ENCODE measurements at places on chromosomes 11 and 22. TPM values are rescaled to one million over a fixed set of nuclear protein-coding genes. Genes with fewer than 3 reads are reported as not detected.
A peak's percentile ranks its signal among the peaks of the same experiment; 100 is the strongest.

IL17REL gene
- total RNA-seq, result not detected

DNA sequence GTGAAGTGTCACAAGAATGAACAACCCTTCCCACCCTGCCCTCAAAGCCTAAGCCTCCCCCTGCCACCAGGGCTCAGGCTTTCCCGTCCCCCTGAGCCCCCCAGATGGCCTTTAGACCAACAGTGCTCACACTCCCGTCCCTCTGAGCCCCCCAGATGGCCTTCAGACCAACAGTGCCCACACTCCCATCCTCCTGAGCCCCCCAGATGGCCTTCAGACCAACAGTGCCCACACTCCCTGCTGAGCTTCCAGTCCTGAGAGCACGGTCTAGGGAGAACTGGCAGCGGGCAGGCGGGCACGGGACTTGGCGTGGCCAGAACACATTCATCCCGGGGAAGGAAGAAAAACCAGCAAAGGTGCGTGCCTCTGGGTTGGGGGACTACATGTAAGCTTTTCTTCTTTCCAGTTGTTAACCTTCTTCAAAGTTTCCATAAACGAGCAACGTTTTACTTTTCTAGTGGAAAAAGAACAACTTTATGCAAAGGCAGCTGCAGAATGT lies 2.5 kb downstream of the MRGPRG start:
- peaks cover 11% of the 10 kb centered on the region for H3K4me1 ChIP-seq
- no peak for DNase-seq
- H3K36me3 ChIP-seq, result no peaks in the 10 kb centered on the region
- H3K27ac ChIP-seq, result no peak overlapping the region
- no peak overlapping the region for H3K4me3 ChIP-seq
- H3K27me3 ChIP-seq, result no peaks in the 10 kb centered on the region

GRCh38 chr11:102599642-102600261 lies 25.4 kb downstream of the MMP20 start:
- DNase-seq, result peak; percentile 97
- H3K36me3 ChIP-seq, result peaks cover 12% of the 10 kb centered on the region
- H3K4me3 ChIP-seq, result peak overlapping the region; percentile 16

PHF5A gene
- total RNA-seq, result 86.0 TPM

GRCh38 chr11:110522471-110522870 lies 92.7 kb downstream of the FDX1 start:
- no peak overlapping the region for H3K4me3 ChIP-seq
- no peaks in the 10 kb centered on the region for H3K36me3 ChIP-seq
- H3K27me3 ChIP-seq, result no peaks in the 10 kb centered on the region
- no peak for DNase-seq
- H3K27ac ChIP-seq, result no peak overlapping the region
- H3K4me1 ChIP-seq, result no peaks in the 10 kb centered on the region

DNA sequence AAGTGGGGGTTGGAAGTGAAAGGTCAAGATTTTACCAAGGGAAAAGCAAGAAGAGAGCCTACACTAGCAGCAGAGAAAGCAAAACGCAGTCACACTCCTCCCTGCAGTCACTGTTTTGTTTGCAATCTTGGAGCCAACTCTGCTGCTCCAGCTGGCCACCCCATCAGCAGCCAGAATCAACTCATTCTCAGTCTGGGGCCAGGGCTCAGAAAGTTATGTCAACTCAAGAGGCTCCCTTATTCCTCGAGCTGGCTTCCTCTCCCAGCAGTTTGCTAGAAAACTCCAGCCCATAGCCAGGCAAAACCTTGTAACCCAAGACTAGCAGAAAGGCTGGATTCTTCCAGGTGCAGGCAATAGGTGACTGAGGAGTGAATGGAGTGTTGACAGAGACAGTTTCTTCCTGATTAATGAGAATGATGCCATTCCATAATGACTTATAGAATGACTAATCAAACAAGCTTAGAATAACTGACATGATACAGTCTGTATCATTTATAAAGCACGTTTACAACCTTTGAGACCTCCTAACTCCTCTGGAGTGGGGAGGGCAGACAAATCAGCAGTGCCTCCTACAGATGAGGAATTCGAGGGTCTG lies 53.4 kb downstream of the P4HA3 start:
- H3K36me3 ChIP-seq, result peaks cover 13% of the 10 kb centered on the region
- no peak overlapping the region for H3K4me3 ChIP-seq
- H3K27me3 ChIP-seq, result no peaks in the 10 kb centered on the region
- no peaks in the 10 kb centered on the region for H3K4me1 ChIP-seq

NAALADL1 gene
- not detected for total RNA-seq

- no peak overlapping the region for H3K27ac ChIP-seq
- no peak for DNase-seq
- no peaks in the 10 kb centered on the region for H3K27me3 ChIP-seq
- no peaks in the 10 kb centered on the region for H3K36me3 ChIP-seq
- no peak overlapping the region for H3K4me3 ChIP-seq
Measured at GRCh38 chr11:46445920-46446771, 54.6 kb upstream of the CHRM4 start.

GLYATL2 gene
- not detected for total RNA-seq

APOA4 gene
- not detected for total RNA-seq

GTSE1 gene
- 46.1 TPM for total RNA-seq

GRCh38 chr11:89184021-89184420 lies 6.3 kb downstream of the TYR start:
- H3K4me3 ChIP-seq, result no peak overlapping the region
- no peak for DNase-seq
- H3K36me3 ChIP-seq, result no peaks in the 10 kb centered on the region
- no peaks in the 10 kb centered on the region for H3K4me1 ChIP-seq
- no peak overlapping the region for H3K27ac ChIP-seq
- no peaks in the 10 kb centered on the region for H3K27me3 ChIP-seq

CCDC117 gene
- total RNA-seq, result 22.1 TPM

GRCh38 chr11:19646921-19647320 lies 65.7 kb upstream of the NAV2 start:
- no peak for DNase-seq
- H3K27me3 ChIP-seq, result no peaks in the 10 kb centered on the region
- H3K27ac ChIP-seq, result no peak overlapping the region
- H3K4me1 ChIP-seq, result peaks cover 3% of the 10 kb centered on the region
- H3K36me3 ChIP-seq, result no peaks in the 10 kb centered on the region
- H3K4me3 ChIP-seq, result no peak overlapping the region

- H3K36me3 ChIP-seq, result no peaks in the 10 kb centered on the region
- H3K4me3 ChIP-seq, result no peak overlapping the region
- H3K27ac ChIP-seq, result peak overlapping the region; percentile 23
- no peaks in the 10 kb centered on the region for H3K27me3 ChIP-seq
Measured at GRCh38 chr22:30214703-30215407, 31.7 kb downstream of the LIF start.

INS gene
- total RNA-seq, result 0.44 TPM

DNA sequence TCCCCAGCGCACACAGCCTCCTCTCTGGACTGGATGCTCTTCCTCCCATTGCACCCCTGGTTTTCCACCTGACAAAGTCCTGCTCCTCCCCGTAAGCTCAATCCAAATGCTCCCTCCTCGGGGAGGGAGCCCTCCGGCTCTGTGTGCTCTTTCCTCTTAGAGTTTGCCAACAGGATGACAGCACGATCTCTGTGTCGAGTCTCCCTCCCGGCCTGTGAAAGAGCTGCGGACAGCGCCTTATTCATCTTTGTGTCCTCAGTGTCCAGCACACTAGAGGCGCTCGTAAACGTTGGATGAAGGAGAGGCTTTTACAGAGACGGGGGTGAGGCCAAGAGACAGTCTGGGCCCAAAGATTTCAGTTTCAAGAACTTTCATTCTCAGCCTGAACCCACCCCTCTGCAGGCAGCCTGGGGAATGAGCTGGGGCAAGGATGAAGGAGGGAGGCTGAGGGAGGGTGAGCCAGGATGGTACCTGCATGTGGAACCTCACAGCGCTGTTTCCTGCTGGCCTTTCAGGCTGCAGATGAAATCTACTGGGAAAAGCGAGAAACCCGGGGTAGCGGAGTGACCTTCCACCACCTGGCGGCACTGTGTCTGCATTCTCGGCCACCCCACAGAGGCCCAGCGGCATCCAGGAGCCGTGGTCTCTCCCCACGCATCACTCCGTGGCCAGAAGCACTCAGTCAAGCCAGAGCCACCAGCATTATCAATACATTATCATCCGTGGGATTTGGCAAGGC lies 8.5 kb upstream of the TMPRSS4 start:
- H3K27me3 ChIP-seq, result no peaks in the 10 kb centered on the region
- H3K4me1 ChIP-seq, result no peaks in the 10 kb centered on the region
- no peak overlapping the region for H3K27ac ChIP-seq
- no peak for DNase-seq

DNA sequence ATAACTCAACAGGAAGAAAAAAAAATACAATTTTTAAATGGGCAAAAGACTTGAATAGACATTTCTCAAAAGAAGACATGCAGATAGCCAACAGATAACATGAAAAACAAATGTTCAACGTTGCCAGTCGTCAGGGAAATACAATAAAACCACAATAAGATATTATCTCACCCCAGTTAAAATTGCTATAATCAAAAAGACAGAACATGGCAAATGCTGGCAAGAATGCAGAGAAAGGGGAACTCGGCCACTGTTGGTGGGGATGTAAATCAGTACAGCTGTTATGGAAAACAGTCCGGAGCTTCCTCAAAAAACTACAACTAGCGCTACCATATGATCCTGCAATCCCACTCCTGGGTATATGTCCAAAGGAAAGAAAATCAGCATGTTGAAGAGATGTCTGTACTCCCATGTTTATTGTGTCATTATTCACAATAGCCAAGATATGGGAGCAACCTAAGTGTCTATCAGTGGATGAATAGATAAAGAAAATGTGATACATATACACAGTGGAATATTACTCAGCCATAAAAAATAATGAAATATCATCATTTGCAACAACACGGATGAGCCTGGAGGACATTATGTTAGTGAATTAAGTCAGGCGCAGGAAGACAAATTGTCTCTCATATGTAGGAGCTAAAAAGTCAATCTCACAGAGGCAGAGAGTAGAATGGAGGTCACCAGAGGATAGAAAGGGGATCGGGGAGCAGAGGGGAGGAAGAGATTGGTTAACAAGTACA lies 12.2 kb upstream of the CYTH4 start:
- no peak for DNase-seq
- H3K27ac ChIP-seq, result no peak overlapping the region
- H3K4me1 ChIP-seq, result peaks cover 18% of the 10 kb centered on the region
- no peaks in the 10 kb centered on the region for H3K27me3 ChIP-seq
- H3K4me3 ChIP-seq, result no peak overlapping the region

GRCh38 chr11:61577383-61578118 lies 3.3 kb downstream of the SYT7 start:
- no peak overlapping the region for H3K27ac ChIP-seq
- H3K4me1 ChIP-seq, result peaks cover 19% of the 10 kb centered on the region
- no peaks in the 10 kb centered on the region for H3K36me3 ChIP-seq

PLAAT5 gene
- total RNA-seq, result not detected

SLC22A25 gene
- total RNA-seq, result not detected

DNA sequence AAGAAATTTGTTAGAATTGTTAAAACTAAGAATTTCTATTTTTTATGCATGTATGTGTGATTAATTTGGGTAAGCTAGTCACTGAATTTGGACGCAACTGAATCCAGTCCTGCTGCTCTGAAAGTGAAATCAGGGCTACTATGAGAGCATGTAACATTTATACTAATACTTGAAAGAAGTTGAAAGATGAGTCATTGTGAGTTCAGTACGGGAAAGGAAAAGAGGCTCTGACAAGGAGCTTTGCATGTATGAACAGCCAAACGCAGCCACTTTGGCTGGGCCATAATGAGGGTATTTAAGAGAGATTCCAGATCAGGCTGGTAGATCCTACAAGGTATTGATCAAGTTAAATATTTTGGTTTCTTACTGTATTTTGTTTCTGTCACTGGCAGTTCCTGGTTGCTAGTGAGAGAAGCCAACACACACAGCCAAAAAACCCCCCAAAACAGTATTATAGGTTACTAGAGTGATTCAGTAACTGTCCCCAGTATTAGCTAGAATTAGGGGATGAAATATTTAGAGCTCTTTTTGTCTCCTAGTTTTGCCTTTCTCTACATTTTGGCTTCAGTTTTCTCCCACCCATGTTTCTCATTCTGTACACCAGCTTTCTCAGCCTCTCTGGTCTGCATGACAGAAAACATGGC lies 14.1 kb downstream of the AASDHPPT start:
- no peak overlapping the region for H3K27ac ChIP-seq
- no peak overlapping the region for H3K4me3 ChIP-seq
- no peaks in the 10 kb centered on the region for H3K4me1 ChIP-seq
- peaks cover 27% of the 10 kb centered on the region for H3K36me3 ChIP-seq
- no peak for DNase-seq

- no peak overlapping the region for H3K27ac ChIP-seq
- H3K36me3 ChIP-seq, result no peaks in the 10 kb centered on the region
- DNase-seq, result no peak
- H3K27me3 ChIP-seq, result peaks cover 2% of the 10 kb centered on the region
Measured at GRCh38 chr11:133997554-133997953, 40.8 kb upstream of the IGSF9B start.

MMP1 gene
- total RNA-seq, result not detected

- H3K36me3 ChIP-seq, result peaks cover 4% of the 10 kb centered on the region
- no peak overlapping the region for H3K27ac ChIP-seq
- H3K4me1 ChIP-seq, result no peaks in the 10 kb centered on the region
- DNase-seq, result no peak
- H3K27me3 ChIP-seq, result no peaks in the 10 kb centered on the region
Measured at GRCh38 chr11:77813256-77813655, 7.3 kb downstream of the RSF1 start.

GRCh38 chr11:64510759-64511158 lies 80.3 kb upstream of the SLC22A12 start:
- no peak for DNase-seq
- H3K27ac ChIP-seq, result no peak overlapping the region
- no peaks in the 10 kb centered on the region for H3K36me3 ChIP-seq
- peaks cover 14% of the 10 kb centered on the region for H3K27me3 ChIP-seq

SIK2 gene
- total RNA-seq, result 13.0 TPM

DNA sequence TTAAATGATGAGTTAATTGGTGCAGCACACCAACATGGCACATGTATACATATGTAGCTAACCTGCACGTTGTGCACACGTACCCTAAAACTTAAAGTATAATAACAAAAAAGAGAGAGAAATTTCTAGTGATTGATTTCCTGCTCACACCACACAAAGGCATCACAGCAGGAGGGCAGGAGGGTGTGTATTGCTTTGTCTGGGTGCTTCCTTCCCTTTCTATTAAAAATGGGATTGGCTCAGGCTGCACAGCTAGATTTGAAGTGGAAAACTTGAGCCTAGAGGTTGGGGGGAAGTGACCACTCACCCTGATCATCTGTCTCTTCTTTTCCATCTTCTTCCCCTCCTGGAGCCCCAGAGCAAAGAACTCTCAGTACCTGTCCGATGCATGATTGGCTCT lies 944 bp upstream of the SCGB1D2 start:
- no peak overlapping the region for H3K27ac ChIP-seq
- H3K36me3 ChIP-seq, result no peaks in the 10 kb centered on the region
- no peak for DNase-seq
- H3K27me3 ChIP-seq, result peaks cover 34% of the 10 kb centered on the region
- H3K4me3 ChIP-seq, result no peak overlapping the region

Data from HCT116 (cell line).